ENCODE measurements at places on chromosomes 1 and 21.

DNA sequence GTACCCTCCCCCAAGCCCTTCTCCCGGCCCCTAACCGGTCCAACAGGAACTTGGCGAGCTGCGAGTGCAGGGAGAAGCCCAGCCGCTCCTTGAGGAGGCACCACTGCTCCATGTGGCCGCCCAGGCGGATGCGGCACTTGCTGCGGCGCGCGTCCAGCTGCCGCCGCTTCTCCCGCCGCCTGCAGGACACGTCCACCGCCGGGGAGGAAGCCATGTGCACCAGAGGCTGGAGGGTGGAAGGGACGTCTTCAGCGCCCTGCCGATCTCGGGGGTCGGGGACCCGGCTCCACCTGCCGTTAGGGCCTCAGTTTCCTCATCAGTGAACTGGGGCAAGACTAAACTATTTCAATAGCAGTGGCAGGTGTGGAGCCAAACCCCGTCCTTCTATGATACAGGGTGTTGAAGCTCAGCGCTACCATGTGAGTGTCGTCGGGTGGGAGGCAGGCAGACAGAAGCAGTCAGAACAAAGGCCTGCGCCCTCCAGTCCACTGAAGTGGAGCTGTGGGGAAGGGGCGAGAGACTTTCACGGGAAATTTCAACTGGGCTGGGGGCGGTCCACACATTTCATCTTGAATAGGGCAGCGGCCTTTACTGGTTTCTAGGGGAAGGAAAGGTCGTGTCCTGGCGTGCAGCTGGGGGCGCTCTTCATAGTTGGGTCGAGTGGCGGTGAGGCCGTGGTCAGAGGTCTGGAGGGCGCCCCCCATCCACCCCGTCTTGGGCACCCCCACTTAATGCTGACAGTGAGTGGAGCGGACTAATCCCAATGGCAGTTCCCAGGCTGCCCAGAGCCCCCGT lies 592 bp downstream of the ZNF692 start:
- no peak for DNase-seq

DNA sequence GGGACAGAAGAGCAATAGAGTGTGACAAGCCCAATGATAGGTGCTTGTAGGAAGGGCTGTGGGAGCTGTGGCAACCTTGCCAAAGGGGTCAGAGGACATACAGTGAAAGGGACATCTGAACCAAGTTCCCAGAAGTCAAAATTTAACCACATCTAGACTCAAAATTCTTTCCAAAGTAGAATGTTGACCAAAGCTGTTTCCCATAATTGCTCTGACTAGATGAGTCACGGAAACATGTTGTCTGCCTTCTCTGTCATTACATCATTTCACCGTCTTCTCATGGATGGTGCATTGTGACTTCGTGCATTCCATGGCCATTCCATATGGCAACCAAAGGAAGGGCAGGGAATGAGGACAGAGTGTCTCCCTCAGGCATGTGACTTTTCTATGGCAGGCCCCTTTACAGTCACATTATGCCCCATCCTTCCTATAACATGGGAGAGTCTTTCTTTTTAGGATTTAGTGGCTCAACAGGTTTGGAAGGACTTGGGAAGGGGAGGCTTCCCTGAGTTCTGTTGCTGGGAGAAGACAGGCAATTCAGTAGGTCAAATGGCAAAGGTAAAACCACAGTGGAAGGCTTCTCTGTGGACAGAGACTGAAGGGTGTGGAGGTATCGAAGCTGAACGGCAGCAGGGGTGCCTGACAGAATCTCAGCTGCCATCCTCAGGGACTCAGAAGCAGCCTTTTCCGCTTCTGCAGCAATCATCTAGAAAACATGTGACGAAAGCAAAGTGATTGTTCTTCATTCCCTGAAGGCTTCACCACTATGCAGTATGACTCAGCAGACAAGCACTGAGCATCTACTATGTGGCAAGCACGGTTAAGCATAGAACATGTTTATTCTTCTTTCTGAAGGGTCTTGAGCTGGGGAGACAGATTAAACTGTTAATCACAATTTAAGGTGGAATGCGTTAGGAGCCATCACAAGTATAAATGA lies 24.7 kb downstream of the NPHS2 start:
- peak; percentile 10 for DNase-seq

DNA sequence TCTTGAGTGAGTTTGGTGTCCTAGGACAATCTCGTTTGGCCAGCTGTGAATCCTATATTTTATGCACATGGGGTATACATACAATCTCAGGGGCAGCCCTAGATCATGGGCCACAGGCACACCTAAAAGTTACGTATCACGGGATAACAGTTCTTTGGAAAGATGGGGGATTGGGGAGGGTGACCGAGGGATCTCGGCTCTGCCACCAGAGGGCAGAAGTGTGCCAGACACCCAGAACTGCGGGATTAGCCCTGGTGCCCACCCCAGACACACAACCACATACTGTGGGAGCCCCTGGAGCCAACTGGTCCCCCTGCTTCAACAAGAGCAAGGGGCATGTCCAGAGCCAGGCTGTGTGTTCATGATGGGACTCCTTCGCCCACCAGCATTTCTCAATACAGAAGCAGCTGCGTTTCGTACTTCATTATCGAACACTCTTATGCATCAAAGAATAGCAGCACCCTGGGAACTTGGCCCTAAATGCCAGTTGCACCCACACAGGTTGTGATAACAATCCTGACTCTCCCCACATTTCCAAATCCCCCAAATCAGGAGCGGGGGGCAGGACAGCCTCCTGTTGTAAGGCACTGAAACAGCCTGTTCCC lies 37.4 kb downstream of the TMCO4 start:
- DNase-seq: no peak

- DNase-seq: no peak
These were observed 58.6 kb upstream of the TNR start for GRCh38 chr1:175801979-175802378.

DNA sequence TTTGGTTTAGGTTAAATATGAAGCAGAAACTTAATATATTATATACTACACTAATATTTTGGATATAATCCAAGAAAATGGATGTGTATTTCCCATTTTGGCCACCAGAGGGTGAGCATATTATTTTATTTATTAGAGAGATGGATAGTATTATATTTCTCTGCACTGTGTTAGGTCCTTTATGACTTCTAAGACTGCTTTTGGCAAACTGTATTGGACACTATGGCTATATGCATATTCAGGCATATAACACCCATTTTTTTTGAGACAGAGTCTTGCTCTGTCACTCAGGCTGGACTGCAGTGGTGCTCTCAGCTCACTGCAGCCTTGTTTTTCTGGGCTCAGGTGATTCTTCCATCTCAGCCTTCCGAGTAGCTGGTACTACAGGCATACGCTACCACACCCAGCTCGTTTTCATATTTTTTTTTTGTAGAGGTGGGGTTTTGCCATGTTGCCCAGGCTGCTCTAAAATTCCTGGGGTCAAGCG lies 17.8 kb upstream of the PGM1 start:
- no peak for DNase-seq

DNA sequence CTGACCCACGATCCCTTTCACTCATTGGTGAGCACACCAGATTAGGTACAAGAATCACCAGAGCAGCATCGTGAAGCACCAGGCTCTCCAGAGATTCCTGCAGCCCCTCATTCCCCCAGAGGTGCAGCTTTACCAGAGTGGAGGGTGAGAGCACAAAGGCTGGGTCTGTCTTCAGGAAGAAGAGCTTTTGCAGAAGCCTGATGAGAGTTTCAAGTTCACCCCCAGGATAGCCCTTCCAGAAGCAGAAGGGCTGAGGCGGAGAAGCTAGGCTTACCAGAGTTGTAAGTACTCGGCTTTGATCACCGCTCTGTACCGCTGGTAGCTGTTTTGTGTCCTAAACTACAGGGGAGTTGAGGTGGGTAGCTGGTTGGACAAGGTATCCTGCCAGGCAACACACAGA lies 3.1 kb downstream of the TSSK3 start:
- no peak for DNase-seq

GRCh38 chr1:27605796-27606707 lies 2.1 kb upstream of the AHDC1 start:
- no peak for DNase-seq

- no peak for DNase-seq
These were observed 9.9 kb upstream of the PLEKHG5 start for GRCh38 chr1:6501279-6501813.

DNA sequence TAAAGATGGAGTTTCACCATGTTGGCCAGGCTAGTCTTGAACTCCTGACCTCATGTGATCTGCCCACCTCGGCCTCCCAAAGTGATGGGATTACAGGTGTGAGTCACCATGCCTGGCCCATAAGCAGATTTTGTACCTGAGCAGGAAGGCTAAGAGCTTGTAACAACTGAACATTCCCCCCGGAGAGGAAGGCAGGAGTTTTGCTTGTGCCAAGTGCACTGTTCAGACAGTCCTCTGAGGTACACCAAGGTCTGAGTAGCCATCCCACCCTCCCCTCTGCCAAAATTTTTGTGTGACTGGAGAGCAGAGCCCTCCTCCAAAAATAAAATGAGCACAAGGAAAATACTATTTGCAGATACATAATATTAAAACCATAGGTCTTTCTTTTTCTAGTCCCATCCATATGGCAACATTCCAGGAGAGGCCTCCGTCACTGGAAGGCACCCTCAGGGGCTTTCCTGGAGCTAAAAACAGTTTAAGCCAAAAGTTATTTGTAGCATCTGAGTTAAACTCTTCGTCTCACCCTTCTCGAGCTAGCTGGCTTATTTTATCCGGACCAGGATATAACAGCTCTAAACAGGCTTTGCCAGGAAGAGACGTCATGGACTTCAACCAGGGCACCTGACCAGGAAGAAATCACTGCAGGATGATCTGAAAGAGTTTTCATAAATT lies 27.2 kb downstream of the CAPN2 start:
- DNase-seq: no peak

GRCh38 chr1:15911927-15912326 lies 64.0 kb downstream of the ZBTB17 start:
- DNase-seq: no peak

DNA sequence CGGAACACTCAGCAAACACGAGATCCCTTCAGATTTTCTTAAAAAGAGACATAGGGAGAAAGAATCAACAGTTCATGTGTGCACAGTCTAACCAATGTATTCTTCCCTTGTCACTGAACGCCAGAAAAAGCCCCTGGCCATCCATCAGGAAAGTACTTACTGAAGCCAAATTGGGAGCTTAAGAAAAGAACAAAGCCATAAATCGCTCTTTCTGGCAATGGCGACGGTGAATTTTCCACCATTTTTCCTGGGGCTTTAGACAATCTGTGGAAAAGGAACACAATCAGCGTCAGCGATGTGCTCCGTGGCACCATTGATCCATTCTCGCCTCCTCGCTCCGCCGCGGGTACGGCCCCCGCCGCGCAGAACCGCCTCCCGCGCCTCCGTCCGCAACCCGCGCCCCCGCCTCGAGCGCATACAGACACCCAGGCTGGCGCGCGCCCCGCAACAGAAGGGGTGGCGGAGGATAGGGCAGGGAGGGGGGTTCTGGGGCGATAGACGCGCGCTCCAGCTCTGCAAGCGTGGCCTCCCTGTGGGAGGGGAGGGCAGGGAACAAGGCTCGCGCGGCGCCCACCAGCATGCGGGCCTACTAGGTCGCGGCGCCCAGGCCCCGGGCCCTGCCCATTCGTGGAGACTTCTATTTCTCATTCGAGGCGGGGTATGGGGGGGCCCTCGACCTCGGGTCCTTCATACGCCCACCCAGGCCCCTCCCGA lies 440 bp downstream of the PIGP start:
- DNase-seq: peak; percentile 13

- DNase-seq: no peak
These were observed 73.6 kb downstream of the SIPA1L2 start for GRCh38 chr1:232556351-232556750.

GRCh38 chr21:32457962-32458361 lies 45.5 kb downstream of the EVA1C start:
- DNase-seq: no peak

- peak; percentile 89 for DNase-seq
These were observed 16.7 kb upstream of the DISP1 start for GRCh38 chr1:222798116-222798515.

- DNase-seq: no peak
These were observed 46.8 kb upstream of the USP25 start for GRCh38 chr21:15682977-15683376.

- DNase-seq: no peak
These were observed 9.1 kb upstream of the GPR61 start for GRCh38 chr1:109530457-109531087.

DNA sequence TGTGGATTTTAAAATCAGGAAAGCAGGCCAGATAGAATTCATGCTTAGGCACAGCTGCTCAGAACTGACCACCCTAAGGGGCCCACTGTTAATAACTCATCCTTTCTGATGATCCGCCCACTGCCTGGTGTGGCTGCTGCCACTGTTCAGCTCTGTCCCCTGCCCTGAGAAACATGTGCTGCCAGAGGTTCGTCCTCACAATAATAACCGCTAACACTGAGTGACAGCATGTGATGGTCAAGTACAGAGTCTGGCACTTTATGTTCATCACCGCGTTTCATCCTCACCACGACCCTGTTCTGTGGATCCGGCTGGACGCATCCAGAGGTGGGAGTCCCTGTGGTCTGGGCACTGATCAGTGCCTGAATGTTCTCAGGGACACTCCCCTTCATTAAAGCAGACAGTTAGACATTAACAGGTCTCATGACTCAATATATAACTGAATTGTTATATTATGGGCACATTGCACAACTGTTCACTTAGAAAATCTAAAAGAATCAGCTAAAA lies 108.6 kb downstream of the SIM2 start:
- peak; percentile 66 for DNase-seq

DNA sequence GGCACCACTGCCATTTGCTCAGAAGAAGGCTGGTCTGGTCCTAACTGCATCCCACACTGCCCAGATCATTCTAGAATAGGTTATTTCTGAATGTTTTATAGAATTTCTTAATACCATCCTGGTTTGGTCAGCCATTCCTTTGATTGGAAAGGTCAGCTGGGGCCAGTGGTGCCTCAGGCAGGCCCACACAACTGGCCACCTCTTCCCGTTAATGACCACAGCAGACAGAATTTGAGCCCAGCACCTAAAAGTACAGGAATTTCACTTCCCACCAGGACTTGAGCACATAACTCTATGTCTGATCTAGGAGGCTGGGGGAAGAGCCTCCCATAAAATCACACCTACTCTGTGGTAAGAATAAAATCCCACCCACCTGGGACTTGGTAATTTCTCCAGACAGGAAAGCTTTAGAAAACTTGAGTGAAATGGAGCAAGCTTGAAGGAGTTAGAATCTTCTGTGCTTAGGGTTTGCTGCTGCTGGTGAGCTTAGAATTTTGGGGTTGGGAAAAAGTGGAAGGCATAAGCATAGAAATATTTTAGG lies 6.6 kb upstream of the PLA2G2C start:
- no peak for DNase-seq

GRCh38 chr1:216766633-216767327 lies 43.6 kb upstream of the ESRRG start:
- no peak for DNase-seq
